Gastrocnemius medialis (tissue), 4 donors: ENCODE measurements at places on chromosomes 5 and 9. TPM values are rescaled to one million over a fixed set of nuclear protein-coding genes. Genes with fewer than 3 reads are reported as not detected.

DNA sequence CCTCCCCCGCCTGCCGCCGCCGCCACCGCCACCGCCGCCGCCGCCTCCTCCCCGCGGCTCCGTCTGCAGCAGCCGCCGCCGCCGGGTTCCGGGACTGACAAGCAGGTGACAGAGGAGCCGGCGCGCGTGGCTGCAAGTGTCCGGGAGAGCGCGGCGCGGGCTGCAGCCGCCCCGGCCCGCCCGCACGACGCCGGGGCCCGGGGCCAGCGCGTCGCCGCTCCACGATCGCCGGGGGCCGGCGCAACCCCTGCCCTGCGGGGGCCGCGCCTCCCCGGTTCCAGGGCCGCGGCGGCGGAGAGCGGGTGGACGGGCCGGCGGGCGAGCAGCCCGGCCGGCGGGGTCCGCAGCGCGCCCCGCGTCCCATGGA lies 343 bp downstream of the LMX1B start:
- no peak overlapping the region for H3K27ac ChIP-seq
- no peak overlapping the region for H3K4me3 ChIP-seq
- no peaks in the 10 kb centered on the region for H3K36me3 ChIP-seq
- H3K4me1 ChIP-seq = peaks cover 16% of the 10 kb centered on the region
- peaks cover 66% of the 10 kb centered on the region for H3K27me3 ChIP-seq

HRH2 gene
- 1.6 TPM for total RNA-seq

DNA sequence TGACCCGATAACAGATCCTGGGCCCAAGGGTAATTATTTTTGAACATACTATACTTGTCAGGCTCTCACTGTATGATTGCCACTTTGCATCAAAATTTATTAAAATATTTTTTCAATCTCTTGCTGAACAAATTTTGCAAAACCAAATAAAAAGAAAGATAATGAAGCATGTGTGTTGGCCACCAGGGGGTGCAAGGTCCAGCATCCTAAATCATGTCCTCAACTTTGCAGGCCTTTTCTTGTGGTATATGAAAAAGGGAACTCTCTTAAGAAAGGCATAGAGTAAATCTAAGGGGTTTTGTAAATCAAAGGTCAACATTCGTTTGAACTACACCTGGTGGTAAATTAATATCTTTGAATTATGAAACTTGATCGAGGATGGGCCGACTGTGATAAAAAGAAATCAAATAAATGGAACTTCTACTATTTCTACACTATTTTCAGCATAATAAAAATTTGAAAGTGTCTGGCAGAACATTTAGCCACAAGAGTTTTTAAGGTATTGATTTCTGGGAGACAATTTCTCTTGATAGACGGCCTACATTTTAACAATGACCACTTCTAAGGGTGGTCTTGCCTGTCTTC lies 676.5 kb downstream of the DMRTA1 start:
- H3K36me3 ChIP-seq = no peaks in the 10 kb centered on the region
- H3K27me3 ChIP-seq = no peaks in the 10 kb centered on the region
- H3K4me1 ChIP-seq = no peaks in the 10 kb centered on the region
- no peak overlapping the region for H3K27ac ChIP-seq
- DNase-seq = no peak

DNA sequence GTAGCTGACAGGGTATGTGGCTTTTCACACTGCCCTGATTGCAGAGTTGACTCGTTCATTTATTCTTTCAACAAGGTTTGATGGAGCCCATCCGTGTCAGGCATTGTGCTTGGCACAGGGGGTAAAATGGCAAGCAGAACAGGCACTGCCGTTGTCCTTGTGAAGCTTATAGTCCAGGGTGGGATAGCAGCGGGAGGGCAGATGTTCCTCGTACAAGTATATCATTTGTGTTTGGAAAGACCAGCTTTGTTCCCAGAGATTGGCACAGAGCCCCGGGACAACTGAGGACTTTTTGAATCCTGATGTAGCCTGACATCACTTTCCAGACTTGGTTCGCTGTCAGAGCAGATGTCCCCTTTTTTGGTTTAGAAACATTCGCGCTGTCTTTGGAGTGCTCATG lies 50.9 kb downstream of the MVB12B start:
- H3K36me3 ChIP-seq = no peaks in the 10 kb centered on the region
- H3K27ac ChIP-seq = no peak overlapping the region

- H3K4me1 ChIP-seq = peaks cover 45% of the 10 kb centered on the region
- H3K27ac ChIP-seq = peak overlapping the region; percentile 90
- no peak overlapping the region for H3K4me3 ChIP-seq
- DNase-seq = peak; percentile 81
- no peaks in the 10 kb centered on the region for H3K27me3 ChIP-seq
These were observed 40.8 kb upstream of the GLRX start for GRCh38 chr5:95863383-95863757.

TEK gene
- 9.0 TPM for total RNA-seq

GRCh38 chr5:168575391-168576372 lies 3.5 kb downstream of the PANK3 start:
- DNase-seq = no peak
- H3K27me3 ChIP-seq = no peaks in the 10 kb centered on the region
- no peak overlapping the region for H3K27ac ChIP-seq
- no peaks in the 10 kb centered on the region for H3K36me3 ChIP-seq

GRCh38 chr9:2868883-2869282 lies 25.0 kb upstream of the PUM3 start:
- H3K36me3 ChIP-seq = no peaks in the 10 kb centered on the region
- no peak for DNase-seq
- no peaks in the 10 kb centered on the region for H3K27me3 ChIP-seq
- H3K4me3 ChIP-seq = no peak overlapping the region
